Mesenteric fat pad (tissue), 1 donor: ENCODE measurements at places on chromosomes 13 and 19. TPM values are rescaled to one million over a fixed set of nuclear protein-coding genes. Genes with fewer than 3 reads are reported as not detected.

GRCh38 chr13:48411841-48412531 is 927 bp downstream of the LPAR6 start:
- DNase-seq: no peak

GRCh38 chr13:110056640-110057039 is 250.3 kb downstream of the COL4A1 start:
- DNase-seq: no peak

- no peak for DNase-seq
Measured at GRCh38 chr13:99870541-99870940, 101.0 kb downstream of the ZIC5 start.

- DNase-seq: no peak
Measured at GRCh38 chr19:55809381-55810058, 22.3 kb downstream of the NLRP11 start.

GRCh38 chr13:39599842-39600241 is 3.2 kb downstream of the LHFPL6 start:
- DNase-seq: no peak

GRCh38 chr19:46639358-46640182 is 3.6 kb upstream of the GNG8 start:
- no peak for DNase-seq

- DNase-seq: no peak
Measured at GRCh38 chr19:2326699-2327360, 1.6 kb downstream of the LSM7 start.

GRCh38 chr19:28221736-28222135 is 991.2 kb downstream of the UQCRFS1 start:
- no peak for DNase-seq

DNA sequence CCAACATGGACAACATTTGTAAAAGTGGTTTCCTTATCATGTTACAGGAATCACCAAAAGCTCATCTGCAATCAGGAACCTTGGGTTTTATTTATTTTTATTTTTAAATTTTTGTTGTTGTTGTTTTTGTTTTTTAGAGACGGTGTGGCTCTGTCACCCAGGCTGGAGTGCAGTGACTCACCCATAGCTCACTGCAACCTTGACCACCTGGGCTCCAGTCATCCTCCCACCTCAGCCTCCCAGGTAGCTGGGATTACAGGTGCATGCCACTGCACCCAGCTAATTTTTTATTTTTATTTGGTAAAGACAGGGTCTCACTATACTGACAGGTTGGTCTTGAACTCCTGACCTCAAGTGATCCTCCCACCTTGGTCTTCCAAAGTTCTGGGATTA is 13.6 kb upstream of the SERP2 start:
- DNase-seq: no peak

- no peak for DNase-seq
Measured at GRCh38 chr13:51015973-51016372, 95.1 kb downstream of the C13orf42 start.

DNA sequence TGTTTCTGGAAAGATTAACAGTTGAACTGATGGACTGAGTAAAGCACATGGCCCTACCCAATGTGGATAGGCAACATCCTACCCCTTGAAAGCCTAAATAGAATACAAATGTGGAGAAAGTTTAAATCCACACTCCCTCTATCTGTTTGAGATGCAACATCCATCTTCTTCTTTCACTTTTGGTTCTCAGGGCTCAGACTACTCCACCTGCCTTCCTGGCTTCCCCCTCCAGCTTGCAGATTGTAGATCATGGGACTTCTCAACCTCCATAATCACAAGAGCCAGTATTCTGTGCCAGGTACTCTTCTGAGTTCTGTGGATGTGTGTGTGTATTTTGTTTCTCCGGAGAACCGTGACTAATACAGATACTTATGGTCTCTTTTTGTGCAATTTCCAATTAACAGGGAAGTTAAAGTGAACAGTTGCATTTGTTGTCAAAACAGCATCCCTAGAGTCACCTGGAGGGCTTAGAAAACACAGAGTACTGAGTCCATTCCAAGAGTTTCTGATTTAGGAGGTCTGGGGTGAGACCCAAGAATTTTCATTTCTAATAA is 590.3 kb upstream of the MIR17HG start:
- no peak for DNase-seq

DNA sequence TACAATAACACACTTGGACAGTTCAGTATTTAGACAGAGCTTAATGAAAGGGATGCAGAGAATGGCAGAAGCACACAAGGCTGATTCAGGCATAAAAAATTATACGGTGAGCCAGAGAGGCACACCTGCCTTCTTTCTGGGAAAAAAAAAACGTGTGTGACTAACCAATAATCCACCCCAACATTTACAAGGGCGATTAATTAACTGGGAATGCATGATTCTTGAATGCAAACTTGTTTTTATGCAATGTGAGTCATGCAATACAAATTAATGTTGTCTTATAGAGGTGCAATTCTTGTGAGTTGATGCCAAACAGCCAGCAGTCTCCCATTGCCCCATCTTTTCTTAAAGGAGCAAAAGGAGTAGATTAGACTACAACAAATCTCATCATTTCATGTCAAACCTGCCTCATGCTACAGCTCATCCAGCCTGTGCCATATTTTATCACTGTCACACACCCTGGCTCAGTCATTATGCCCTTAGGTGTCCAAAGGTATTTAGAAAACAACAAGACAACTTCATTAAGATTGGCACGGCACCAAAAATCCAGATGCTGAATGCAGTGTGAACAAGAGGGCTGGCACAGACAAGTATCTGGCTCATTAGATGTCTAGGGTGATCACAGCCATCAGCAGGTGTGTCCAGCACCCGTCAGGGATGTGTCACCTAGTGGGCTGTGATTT is 721.1 kb downstream of the EFNB2 start:
- DNase-seq: no peak

DNA sequence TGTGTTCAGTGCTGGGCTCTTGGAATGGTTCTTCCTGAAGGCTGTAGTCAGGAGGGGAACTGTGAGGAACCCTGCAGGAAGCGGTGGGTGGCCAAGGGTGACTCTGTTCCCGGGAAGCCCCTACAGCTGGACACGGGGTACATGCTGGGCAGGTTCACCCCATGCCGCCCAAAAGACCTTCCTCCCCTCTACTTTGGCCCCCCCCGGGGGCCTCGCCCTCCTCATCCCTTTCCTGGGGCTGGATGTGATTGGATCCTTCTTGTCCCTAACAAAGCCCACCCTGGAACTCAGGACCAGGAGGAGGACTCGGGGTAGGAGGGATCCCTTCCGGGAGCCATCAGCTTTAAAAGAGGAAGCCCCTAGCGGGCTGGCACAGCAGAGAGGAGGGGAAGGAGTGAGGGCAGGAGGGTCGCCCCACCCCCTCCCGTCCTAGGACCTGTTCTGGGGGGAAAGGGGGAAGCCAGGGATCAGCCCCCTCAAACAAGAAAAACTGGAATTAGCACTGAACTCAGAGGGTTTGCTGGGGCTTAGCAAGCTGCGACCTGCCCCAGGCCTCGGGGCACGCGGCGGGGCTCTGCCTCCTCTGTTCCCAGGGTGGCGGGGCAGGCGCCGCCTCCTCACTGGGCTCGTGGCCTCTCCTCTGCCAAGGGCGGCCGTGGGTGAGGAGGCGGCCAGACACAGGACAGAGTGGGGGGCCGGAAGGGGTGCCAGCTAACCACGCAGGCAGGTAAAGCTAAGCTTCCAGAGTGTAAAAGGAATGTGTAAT is 4.0 kb downstream of the CEBPA start:
- no peak for DNase-seq

GRCh38 chr13:20588529-20589110 is 21.7 kb downstream of the IFT88 start:
- no peak for DNase-seq

GRCh38 chr19:3813473-3814392 is 27.6 kb upstream of the MATK start:
- no peak for DNase-seq

The PSG7 gene
- total RNA-seq: not detected

The ETV2 gene
- 0.74 TPM for total RNA-seq

The AP1M2 gene
- total RNA-seq: 3.2 TPM

The CPT1C gene
- total RNA-seq: 7.2 TPM

The PSG2 gene
- total RNA-seq: not detected

The ZNF784 gene
- total RNA-seq: 4.5 TPM

The CYP2F1 gene
- not detected for total RNA-seq

The LMTK3 gene
- total RNA-seq: 0.45 TPM

The NLRP7 gene
- not detected for total RNA-seq

The ZNF607 gene
- total RNA-seq: 2.8 TPM

The PCSK4 gene
- 0.96 TPM for total RNA-seq
